Pons (tissue), 1 donor: ENCODE measurements at places on chromosomes 3 and 15.

DNA sequence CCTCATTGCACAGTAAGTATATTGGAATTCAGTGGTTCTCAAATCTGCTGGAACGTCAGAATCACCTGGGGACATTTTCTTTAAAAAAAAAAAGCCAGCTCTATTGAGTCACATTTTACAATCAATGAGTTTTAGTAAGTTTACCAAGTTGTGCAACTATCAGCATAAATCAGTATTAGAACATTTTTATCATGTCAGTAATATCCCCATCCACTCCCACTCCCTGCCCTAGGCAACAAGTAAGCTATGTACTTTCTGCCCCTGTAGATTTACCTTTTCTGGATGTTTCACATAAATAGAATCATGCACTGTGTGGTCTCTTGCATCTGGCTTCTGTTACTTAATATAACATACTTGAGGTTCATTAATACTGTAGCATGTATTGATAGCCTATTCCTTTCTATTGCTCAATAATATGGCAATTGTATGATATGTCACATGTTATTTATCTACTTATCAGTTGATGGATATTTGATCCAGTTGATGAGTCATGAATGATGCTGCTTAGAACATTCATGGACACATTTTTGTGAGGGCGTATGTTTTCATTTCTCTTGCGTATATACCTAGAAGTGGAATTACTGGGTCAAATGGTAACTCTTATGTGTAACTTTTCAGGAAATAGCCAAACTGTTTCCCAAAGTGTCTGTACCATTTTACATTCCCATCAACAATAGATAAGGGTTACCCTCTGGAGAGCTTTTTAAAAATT, 180.5 kb downstream of the THSD4 start:
- no peak for DNase-seq

GRCh38 chr15:58058073-58058472, 7.4 kb downstream of the ALDH1A2 start:
- no peak for DNase-seq

- DNase-seq = no peak
Observed at GRCh38 chr3:180980611-180981010, 8.9 kb downstream of the DNAJC19 start.

DNA sequence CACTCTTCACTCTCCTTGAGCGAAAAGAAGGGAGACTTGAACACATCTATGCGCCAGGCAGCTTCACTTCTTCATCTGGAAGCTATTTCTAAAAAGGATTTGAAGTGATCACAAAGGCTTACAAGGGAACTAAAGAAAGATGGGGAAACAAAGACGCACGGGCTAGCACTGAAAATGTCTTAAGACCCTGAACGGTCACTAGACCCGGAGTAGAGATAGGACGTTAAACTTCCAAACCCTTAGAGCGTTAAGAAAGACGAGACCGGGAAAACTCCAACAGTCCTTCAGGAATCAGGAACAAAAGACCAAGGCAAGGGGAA, 47.5 kb upstream of the EPHB3 start:
- peak; percentile 19 for DNase-seq

DNA sequence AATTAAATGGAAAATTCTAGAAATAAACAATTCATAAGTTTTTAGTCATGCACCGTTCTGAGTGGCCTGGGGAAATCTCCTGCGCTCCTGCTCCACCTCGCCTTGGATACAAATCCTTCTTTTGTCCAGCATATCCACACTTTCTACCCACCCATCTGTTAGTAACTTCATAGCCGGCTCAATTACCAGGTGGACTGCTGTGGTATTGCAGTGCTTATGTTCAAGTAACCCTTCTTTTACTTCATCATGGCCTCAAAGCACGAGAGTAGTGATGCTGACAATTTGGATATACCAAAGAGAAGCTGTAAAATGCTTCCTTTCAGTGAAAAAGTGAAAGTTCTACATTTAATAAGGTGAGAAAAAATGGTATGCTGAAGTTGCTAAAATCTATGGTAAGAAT, 142.3 kb upstream of the CHL1 start:
- DNase-seq = no peak

DNA sequence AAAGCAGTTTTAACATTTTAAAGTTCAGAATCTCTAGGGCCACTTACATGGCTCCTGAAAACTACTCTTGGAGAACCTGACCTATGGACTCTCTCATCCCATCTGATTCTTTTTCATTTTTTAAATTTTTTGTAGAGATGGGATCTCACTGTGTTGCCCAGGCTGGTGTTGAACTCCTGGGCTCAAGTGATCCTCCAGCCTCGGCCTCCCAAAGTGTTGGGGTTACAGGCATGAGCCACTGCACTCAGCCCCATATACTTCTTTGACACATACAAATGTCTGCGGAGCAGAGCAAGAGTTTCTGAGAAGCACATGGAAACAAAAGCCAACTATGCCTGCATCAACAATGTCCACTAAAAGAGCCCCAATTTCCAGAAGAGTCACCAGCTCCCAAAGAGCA, 189.8 kb downstream of the FOXP1 start:
- no peak for DNase-seq

DNA sequence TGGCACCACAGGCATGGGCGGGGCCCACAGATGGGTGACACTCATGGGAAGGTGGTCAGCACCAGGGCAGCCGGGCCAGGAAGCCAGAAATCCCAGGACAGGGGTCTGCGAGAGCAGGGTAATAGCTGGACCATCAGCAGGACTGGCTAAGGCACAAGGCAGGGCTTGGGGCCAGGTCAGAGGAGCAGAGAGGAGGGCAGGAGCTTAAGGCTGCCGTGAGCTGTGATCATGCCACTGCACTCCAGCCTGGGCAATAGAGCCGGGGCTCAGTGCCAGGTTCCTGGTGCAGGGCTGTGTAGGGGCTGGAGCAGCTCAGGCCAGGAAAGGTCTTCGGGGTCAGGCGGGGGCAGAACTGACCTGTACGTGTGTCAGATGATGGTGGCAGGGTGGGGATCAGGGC, 64.2 kb upstream of the LINGO1 start:
- DNase-seq = no peak

- DNase-seq = no peak
Observed at GRCh38 chr15:78930577-78931388, 14.1 kb downstream of the CTSH start.

DNA sequence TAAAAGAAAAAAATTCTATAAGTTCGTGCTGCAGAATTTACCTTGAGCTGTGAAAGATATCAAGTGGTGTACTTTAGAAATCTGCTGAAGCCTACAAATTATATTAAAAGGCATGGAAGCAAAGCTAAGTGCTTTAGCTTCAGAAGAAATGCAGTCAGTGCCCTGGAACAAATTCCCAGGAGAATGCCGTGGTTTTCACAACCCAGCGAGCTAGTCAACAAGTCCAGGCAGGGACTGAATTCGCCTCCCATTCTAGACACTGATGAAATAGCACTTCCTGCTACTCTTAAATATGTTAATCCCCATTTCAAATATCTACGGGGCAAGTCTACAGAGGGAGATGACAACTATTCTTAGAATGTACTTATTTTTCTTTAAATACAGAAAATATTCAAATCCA, 326.4 kb upstream of the IGF1R start:
- DNase-seq = no peak

- no peak for DNase-seq
Observed at GRCh38 chr15:55254916-55255679, 34.5 kb downstream of the RAB27A start.

DNA sequence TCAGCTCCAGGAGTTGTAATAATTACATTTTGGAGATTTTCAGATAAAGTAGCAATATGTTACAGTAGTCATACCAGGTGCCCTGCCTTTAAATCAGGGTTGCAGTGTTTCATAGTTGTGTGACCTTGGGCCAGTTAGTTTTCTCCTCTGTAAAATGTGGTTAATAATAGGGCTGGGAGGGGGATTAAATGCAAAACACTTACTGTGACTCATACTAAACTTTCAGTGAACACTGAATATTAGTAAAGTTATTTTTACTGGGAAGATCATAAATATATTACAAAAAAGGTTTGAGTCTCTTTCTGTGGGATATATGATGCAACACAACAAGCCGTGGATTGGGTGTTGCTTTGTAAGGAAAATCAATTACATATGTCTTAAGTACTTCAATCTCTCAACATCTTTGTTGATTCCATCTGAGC, 1.1 kb upstream of the EBLN2 start:
- no peak for DNase-seq

GRCh38 chr15:87416591-87417257, 839.8 kb downstream of the NTRK3 start:
- no peak for DNase-seq

DNA sequence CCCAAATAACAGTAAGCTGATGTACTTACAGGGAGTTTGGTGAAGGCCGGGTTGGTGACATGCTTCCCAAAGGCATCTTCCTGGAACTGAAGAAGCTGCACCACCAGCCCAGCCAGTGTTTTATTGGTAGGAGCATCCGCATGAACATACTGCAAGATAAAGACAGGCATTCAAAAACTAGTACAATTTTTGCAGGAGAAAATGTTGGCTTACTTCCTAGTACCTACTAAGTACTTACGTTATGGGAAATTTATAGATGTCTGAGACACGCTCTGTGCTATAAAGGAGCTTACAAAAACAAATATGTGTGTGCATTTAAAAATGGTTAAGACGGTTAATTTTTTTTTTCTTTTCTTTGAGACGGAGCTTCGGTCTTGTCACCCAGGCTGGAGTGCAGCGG, 8.9 kb downstream of the SMARCC1 start:
- DNase-seq = no peak

DNA sequence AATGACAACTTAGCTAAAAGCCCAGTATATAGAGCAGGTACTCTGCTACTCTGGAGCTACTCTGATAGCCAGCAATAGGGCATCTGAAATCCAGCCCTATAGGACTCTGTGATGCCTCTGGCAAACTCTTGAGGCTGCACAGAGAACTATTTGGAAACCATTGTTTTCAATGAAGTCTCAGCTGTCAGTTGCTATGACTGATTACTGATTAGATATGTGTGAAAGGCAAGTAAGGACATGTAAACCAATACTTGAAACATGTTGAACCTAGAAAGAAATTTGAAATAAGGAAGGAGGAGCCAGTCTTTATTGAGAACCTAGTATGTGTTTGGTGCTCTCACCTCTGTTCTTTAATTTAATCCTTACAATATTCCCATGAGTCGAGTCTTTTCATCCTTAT, 40.2 kb upstream of the CRTC3 start:
- DNase-seq = no peak

DNA sequence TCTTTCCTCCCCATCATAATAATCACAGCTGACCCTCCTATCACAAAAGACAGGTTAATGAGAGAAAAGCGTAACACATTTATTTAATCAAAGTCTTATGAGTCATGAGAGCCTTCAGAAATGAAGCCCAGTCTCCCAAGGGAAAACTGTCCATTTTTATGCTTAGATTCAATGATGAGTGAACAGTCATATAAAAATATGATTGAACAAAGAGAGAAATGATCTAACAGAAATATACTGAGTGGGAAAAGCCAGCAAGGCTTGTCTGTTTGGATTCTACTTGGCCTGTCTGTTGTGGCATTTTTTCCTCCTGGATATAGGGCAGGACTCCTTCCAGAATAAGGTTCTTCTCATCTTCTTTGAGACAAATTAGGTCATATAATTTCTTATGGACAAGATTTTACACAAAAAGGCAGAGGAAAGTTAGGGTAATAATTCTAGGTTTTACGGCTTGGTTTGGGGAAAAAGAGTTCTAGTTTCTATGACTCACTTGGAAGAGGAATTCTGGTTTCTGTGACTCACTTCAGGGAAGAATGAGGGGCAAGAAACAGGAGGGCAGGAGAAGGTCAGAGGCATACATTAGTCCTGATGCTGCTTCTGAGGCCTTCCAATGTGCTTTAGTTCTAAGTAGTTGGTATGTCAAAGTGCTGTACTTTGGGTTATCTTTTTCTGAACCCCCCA, 534.2 kb downstream of the ZIC1 start:
- DNase-seq = peak; percentile 25

- DNase-seq = no peak
Observed at GRCh38 chr3:11825301-11825700, 21.4 kb downstream of the TAMM41 start.

GRCh38 chr3:196632046-196632751, 7.3 kb upstream of the NRROS start:
- peak; percentile 71 for DNase-seq

DNA sequence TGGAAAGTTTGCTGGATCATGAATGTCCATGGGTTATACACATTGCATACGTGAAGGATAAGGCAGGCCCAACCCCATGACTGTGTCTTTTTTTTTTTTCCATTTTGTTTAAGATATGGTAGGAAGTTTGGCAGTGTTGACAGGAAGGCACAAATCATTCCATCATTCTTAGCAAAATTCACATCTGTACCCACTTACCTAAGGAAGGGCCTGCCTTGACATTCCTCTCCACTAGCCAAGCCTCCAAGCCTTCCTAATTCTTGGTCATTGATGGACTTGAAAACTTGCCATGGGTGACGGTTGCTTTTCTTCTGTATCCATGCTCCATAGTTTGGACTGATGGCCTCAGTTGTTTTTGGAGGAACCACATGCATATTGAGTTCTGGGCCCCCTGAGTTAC, 54.4 kb downstream of the ARNT2 start:
- no peak for DNase-seq

- no peak for DNase-seq
Observed at GRCh38 chr3:23767546-23767945, 38.2 kb upstream of the UBE2E1 start.
